ENCODE measurements at places on chromosomes 12 and 14.

DNA sequence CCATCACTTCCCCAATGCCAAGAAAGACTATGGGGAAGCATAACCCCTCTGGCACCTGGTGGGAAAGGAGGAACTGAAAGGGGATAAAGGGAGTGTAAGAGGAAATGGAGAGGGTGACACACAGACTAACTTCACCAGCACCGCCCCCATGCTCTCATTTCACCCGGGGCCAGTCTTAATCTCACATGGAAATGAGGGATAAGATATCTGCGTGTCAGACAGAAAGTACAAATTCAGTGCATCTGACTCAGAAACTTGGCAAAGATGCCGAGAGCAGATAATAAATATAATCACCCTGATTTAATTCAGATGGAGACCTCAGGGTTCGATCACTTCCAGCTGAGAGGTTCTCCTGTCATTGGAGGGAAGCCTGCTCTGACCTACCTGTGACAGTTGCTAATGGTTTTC lies 191.6 kb downstream of the DUSP6 start:
- no peak for DNase-seq

DNA sequence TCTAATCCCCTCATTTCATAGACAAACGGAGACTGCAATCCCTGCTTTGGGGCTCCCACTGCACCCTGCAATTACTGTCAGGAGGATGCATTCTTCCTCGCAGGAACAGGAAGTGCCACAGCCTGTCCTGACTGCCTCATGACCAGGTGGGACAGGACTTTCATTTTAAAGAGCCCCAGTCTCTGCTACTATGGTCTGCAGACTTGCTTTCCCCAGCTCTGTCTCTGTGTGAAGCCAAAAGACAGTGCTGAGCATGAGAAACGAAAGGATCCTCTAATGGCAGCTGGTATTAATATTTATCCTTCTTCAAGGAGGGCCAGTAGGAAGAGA lies 60.0 kb upstream of the PNMA1 start:
- DNase-seq: no peak

- no peak for DNase-seq
Observed at GRCh38 chr12:108816652-108817335, 40.6 kb downstream of the SSH1 start.

- DNase-seq: no peak
Observed at GRCh38 chr12:526089-526488, 66.3 kb downstream of the B4GALNT3 start.

DNA sequence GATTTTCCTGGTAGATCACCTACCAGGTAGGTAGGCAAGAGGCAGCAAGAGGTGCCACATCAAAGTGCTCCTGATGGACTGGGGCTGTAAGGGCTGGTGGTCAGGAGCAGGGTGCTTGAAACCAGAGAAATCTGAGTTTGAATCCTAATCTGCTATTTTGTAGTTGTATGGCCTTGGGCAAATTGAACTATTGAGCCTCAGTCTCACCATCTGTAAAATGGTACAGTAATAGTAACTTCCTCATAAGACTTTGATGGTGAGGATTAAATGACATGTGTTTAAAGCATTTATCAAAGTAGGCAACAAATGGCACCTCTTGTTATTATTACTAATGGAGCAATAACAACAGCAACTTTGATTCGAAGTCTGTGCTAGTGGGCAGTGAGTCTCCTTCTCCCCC lies 32.0 kb downstream of the JDP2 start:
- no peak for DNase-seq

GRCh38 chr12:68794653-68795251 lies 13.2 kb upstream of the MDM2 start:
- no peak for DNase-seq

GRCh38 chr14:63862163-63862562 lies 9.4 kb downstream of the SYNE2 start:
- DNase-seq: no peak

DNA sequence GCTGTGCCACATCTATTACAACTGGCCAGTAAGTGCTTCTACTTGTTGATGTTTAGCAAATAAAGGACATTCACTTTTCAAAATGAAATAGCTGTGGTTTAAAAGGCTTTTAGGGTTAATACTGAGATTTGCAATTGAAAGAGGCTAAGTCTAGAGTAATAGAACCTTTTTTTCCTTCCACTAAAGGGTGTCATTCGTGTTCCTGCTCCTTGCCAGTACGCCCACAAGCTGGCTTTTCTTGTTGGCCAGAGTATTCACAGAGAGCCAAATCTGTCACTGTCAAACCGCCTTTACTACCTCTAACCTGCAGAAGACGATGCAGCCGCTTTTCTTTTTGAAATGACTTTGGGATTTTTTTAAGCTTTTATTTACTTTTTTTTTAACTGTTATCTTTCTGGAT lies 33.6 kb downstream of the PIWIL1 start:
- no peak for DNase-seq

DNA sequence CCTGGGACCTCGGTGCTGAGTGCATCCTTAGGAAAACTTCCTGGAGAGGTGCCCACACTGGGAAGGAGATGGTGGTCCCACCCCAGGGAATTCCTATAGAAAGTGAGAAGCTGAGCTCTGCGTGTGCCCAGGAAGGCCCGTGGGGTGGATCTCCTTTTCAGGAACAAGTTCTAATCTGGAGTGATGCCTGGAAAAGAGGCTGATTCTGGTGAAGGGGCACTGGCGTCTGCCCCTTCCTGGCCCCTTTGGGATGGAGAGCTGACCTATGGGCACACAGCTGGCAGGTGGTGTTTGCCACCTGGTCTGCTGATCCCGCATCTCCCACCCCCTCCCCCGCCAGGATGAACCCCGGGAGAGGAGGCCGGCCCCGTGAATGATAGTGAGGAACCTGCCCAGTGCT lies 142.0 kb upstream of the RTL1 start:
- no peak for DNase-seq

DNA sequence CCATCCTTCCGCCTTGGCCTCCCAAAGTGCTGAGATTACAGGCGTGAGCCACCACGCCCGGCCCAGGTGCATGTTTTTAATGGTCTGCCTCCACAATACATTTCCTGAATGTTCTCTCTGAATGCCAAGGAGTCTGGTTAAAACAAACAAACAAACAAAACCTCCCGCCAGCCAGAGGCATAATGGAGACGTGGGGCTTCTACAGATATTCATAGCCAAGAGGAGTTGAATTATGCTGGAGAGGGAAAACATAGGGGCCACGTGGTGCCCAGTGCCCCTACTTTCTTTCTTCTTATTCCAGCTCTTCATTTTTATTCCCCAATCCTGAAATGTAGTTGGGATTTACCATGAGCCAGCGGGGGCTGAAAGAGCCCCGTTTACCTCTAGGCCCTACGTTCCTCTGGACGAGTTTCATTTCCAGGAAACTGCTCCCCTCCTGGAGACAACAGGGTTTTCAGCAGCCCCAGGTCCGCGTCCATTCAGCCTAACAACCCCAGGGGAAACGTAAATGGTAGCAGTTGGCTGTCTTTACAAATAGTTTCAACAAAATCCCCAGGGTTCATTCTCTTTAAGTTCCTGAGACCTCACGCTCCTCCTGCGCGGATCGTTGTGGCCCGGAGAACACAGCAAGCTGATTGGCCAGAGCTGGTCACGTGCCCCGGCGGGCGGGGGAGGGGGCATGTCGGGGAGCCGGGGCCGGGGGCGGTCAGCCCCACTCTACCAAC lies 108.5 kb upstream of the ESRRB start:
- DNase-seq: no peak

DNA sequence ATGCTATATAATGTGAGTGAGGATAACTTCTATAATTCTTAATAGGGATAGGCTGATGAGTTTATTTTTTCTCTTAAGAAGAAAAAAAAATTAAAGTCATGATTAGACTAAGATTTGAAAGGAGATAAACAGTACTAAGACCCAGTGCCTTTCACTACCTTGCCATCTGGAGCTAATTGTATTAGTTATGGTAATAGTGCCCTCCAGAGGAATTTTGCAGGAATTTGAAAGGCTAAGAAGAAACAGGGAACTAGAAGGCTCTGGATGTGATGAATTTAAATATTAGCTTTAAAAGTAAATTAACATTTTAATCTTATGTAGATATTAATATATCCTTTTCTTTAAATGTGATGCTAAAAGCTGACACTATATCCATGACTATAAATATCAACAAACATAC lies 36.6 kb upstream of the PIK3C2G start:
- DNase-seq: no peak

GRCh38 chr12:52698651-52699340 lies 4.5 kb downstream of the KRT77 start:
- DNase-seq: no peak

GRCh38 chr14:50943261-50943942 lies 881 bp downstream of the PYGL start:
- DNase-seq: no peak

DNA sequence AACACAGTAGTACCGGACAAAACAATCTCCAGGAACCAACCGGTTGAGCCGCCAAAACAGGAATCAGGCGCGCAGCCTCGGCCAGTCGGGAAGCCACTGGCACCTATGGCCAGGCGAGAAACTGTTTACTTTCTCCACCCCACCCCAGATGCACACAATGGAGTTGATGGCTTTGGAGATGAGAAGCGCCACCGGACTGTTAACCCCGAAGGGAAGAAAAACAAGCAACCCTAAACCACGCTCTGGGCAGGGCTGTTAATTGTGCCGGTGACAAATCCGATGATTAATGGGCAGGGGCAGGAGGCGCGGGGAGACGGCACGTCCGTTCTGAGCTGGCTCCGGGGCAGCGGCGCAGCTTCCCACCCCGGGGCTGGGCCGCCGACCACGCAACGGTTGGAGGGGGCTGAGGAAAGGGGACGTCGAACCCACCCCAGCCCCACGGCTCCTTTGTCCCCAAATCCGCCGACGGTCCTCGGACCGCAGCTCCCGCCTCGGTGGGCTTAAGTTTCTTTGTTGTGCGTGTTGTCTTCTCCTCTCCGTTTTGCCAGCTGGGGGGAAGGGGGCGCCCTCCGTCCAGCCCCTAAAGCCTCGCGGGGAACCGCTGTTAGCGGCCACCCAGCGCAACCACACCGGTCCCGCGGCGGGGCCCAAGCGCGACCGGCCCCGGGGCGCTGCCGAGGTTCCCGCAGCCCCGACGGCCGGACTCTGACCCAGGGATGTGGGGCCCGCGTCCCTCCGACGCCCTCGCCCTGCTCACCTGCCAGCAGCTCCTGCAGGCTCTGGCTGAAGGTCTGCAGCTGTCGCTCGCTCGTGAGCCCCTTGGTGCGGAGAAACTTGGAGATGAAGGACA lies 790 bp downstream of the BTG1 start:
- DNase-seq: peak; percentile 47

DNA sequence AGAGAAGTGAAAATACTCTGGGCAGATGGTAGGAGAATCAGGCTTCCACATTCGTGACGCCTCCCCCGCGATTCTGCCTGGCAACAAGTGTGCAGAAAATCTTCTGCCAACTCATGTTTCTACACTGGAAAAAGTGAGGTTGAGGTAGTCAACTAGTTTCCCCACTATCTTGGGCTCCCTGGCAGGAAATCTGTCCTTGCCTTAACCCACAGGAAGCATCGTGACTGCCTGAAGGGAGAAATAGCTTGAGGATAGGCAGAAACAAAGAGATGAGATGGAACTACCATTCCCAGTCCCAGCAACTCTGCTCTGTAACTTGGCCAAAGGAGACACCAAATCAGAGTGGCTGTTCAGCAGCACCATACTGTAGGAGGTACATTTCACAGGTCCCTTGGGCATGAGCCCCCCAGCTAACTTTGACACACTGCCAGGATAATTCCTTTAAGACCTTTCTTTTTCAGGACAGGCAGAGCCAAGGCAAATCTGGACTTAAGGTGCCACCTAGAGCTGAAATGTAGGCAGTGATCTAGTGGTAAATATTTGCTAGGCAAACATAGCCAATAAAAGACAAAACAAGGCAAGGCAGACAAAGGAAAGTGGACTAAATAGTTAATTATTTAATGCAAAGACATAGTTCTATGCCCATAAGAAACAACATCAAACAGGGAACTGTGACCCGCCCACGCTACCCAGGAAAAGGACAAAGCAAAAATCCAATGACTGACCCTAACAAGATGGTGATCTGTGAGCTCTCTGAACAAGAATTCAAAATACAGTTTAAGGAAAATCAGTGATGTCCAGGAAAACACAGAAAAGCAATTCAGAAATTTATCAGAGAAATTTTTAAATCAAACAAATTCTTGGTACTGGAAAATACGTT lies 205.1 kb downstream of the PTPRO start:
- no peak for DNase-seq

DNA sequence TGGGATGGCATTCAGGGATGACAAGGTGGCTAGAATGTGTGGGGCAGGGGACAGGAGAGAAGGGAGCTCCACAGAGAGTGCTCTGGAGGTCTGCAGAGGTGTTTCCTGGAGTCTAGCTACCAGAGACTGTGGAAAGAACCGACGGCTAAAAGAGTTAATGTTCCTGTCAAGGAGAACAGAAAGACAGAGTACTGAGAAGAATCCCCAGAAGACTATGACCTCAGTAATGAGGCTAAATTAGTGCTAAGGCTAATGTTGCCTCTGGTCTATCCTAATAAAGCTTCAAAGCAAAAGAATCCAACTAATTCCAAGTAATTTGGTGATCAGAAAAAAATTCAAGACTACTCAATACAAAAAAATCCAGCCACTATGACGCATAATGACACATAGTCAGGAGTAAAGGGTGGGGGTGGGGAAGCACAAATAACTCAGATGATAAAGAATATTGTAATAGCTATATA lies 44.7 kb downstream of the FERMT2 start:
- no peak for DNase-seq

GRCh38 chr12:131155131-131155530 lies 201.4 kb downstream of the ADGRD1 start:
- DNase-seq: no peak

GRCh38 chr14:92760524-92760805 lies 12.0 kb upstream of the LGMN start:
- no peak for DNase-seq

DNA sequence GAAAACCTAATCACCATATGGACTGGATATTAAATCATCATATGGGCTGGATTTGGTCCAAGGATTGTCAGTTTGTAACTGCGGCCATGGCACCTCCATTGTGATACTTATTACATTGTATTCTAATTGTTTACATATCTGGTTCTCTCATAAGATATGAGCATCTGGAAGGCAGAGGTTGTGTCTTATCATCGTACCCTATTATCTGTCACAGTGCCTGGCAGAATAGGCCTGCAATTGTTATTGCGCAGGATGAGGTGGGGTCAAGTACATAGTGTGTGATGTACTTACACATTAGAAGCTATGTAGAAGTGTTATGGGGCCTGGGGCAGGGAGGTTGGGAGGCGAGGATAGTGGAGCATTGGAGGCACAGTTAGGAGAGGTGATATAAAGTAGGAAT lies 4.7 kb downstream of the IFT43 start:
- DNase-seq: no peak

- peak; percentile 58 for DNase-seq
Observed at GRCh38 chr14:99320105-99320572, 48.1 kb upstream of the BCL11B start.

- no peak for DNase-seq
Observed at GRCh38 chr12:66627988-66628317, 50.9 kb downstream of the GRIP1 start.

GRCh38 chr12:48592591-48593086 lies 22.8 kb upstream of the LALBA start:
- no peak for DNase-seq

DNA sequence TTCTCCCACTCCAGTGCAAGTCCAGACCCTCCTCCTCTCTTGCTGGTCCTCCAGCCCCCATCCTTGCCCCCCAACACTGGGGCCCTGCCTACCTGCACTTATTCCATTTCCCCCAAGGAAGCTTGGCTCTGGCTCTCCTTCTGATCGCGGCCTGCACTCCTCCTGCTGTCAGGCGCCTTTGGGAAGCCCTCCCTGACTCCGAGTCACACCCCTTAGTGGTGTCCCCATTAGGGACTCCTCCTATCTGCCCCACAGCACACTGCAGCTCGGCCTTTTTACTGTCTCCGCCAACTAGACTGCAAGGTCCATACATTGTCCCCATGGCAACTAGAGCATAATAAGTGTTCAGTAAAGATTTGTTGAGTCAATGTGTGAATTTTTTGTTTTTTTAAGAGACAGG lies 32.9 kb downstream of the FIGNL2 start:
- DNase-seq: no peak

Measured in activated CD4-positive, CD25-positive, alpha-beta regulatory T cell (primary cell).